Activated naive CD4-positive, alpha-beta T cell treated with anti-CD3 and anti-CD28 coated beads, Interleukin-2, amount 10 ng/mL, durations not matched to agents 7 days and 5 days (primary cell): ENCODE measurements at places on chromosomes 2 and 18.
A peak's percentile ranks its signal among the peaks of the same experiment; 100 is the strongest.

GRCh38 chr18:57441071-57441794, 6.1 kb downstream of the ONECUT2 start:
- no peak for DNase-seq

GRCh38 chr2:27545348-27546141, 37.3 kb upstream of the ZNF512 start:
- DNase-seq, result no peak

GRCh38 chr2:15560140-15560987, 770 bp downstream of the NBAS start:
- peak; percentile 39 for DNase-seq

- no peak for DNase-seq
These were observed 315.4 kb downstream of the SMAD2 start for GRCh38 chr18:47615043-47615442.

- DNase-seq, result no peak
These were observed 71.3 kb downstream of the TMEM18 start for GRCh38 chr2:605674-606608.

DNA sequence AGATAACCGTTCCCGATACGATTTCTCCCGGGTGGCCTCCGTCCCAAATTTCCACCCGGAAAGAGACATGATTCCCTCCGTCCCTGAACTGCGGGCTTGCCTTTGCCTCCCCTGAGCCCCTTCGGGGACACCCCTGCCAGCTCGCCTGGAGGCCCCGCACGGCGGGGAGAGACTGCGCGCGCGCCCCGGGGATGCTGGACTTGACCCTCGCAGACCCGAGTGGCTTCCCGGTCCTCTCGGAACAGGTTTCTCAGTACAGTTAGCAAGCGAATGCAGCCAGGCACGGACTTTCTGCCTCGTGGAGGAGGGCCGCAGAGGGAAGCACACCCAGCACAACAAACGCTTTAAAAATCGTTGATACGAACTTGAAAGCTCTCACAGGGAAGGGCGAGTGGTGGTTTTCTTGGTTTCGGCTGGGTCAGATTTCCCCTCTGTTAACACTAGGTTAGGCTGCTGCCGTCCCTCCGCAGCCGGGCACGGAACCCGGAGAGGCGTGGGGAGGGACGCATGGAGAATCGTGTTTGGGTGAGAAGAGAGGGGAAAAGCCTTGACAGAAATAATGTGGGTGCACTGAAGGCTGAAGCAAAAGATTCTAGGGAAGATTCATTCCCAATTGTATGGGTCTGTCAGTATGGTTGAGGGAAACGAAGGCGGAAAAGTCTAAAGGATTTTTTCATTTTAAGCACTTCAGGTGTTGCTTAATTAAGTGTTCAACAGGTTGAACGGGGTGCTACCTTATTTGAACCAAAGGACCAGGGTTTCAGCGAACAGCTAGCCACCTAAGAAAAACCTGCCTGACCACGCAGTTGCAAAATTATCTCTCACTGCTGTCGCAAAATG, 916 bp downstream of the TNFRSF11A start:
- peak; percentile 53 for DNase-seq

GRCh38 chr2:165843351-165843750, 49.3 kb upstream of the GALNT3 start:
- DNase-seq, result no peak

GRCh38 chr2:220684099-220684498, 888.0 kb downstream of the EPHA4 start:
- no peak for DNase-seq

GRCh38 chr2:85750587-85751575, 2.9 kb upstream of the ATOH8 start:
- peak; percentile 78 for DNase-seq

GRCh38 chr2:47260971-47261370, 105.9 kb upstream of the STPG4 start:
- no peak for DNase-seq

DNA sequence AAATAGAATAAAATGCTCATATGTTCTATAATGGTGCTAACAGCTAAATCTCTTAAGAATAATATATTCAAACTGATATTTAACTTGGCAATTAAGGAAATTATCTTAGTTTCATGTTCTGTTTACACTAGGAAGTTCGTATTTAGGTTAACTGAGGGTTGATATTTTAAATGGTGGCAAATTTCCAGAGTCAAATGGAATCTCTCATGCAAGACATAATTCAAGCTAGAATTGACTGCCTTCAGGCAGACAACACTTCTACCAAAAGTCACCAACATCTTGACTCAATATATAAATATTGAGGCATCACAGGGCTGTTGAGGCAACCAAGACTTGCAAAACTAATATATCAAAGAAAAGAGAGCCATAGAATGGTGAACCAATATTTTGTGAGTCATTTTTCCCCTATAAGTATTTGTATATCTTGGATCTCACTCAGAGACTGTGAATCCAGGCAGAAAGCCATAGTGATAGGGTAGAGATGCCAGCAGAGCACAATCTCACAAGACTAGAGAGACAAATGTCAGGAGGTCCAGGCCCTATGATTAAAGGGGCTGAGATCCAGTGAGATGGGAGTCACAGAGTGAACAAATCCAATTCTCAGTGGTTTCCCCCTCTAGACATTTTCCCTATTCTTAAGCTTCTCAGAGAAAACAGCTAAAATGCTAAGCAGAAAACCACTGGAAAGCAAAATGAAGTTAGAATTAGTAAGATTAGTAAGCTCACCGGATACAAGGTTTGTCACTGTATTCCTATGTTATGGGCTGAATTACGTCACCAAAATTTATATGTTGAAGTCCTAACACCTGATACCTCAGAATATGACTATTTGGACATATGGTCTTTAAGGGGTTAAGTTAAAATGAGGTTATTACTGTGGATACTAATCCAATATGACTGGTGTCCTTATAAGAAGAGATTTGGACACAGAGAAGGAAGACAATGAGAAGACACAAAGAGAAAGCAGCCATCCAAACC, 358.2 kb upstream of the UBE2E3 start:
- no peak for DNase-seq

DNA sequence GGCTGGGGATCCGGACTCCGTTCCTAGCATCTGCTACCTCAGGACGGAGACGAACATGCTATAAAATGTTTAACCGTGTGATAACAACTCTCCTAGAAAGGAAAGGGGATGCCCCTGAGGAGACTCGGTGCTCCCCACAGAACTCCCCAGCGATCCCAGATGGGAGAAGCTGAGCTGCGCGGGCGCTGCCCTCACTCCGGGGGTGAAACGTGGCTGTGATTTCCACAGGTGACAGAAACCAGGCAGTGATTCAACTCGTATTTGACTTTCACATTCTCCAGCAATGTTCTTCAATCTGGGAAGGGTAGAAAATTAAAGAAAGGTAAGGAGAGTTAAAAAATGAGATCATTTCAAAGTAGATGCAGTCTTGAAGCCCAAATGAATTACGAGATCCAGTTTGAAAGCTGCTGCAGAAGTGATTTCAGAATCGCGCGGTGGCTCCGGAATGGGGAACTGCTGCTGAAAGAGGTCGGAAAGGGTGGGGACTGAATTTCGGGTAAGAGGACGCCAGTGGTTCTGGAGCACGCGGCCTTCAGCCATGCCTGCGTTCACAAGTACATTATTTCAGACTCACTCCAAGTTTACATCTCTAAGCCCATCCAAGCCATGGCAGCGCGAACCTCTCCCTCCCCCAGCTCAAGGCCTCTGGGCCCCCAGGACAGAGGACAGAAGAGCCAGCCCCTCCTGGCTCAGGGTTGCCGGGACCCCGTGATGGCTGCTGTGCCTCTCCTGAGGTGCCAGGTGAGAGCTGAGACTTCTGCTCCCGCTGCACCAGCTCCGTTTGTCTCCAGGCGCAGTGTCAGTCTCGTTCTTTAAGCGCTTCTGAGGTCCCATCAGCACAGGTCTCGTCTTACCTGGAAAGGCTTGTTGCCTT, 39.5 kb downstream of the ADNP2 start:
- no peak for DNase-seq

DNA sequence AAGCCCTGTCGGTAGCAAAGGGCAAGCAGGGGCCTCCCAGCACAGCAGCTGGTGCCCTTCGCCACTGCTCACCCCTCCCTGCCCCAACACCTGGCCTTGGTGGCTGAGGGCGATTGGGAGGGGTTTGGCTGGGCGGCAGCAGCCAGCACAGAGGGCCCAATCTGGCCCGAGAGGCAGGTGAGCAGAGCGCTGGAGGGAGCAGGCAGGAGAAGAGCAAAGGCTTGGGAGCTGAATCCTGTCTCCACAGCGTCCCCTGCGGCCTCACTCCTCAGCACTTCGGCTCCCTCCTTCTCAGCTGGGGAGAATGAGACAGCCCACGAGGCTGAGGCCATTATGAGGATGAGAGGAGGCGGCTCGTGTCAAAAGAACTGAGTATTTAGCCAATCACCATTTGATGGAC, 74.9 kb upstream of the TAF1B start:
- no peak for DNase-seq

- no peak for DNase-seq
These were observed 35.4 kb downstream of the ANKRD29 start for GRCh38 chr18:23627321-23627720.

DNA sequence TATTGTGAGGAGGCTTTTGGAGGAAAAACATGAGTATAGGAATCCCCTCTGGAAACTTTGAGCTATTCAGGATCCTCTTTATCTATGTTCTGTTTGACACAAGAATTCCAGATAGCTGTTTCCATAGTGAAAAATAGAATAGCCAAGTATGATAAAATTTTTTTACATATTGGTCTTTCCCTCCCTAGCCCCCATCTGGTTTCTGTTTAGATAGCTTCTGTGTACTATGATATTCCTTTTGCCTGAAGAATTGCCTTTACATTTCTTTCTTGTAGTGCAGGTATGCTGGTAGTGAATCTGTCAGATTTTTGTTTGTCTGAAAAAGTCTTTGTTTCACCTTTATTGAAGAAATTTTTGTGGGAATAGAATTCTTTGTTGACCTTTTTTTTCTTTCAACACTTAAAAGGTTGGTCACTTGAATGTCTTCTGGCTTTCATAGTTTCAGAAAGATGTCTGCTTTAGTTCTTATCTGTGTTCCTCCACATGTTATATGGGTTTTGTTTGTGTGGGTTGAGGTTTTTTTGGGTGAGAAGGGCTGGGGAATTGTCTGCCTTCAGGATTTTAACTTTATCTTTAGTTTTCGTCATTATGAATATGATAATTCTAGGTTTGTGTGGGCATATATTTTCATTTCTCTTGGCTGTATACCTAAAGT, 29.9 kb upstream of the FBLN7 start:
- no peak for DNase-seq

DNA sequence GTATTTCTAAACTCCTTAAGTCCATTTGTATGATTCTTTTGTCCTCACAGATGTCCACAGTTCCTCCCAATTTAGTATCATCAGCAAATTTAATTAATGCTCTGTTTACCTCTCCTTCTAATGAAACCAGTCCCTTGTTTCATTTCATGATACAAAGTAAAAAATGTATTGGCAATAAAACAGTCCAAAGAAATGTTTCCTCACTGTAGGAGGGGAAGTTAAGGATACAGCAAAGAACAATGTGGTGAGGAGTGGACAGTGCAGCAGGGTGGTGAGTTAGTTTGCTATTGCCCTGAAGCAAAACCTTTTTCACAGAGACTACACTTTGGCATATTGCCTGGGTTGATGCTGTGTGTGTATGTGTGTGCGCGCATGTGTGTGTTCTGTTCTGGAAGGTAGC, 401.5 kb downstream of the ARHGAP15 start:
- DNase-seq, result no peak

DNA sequence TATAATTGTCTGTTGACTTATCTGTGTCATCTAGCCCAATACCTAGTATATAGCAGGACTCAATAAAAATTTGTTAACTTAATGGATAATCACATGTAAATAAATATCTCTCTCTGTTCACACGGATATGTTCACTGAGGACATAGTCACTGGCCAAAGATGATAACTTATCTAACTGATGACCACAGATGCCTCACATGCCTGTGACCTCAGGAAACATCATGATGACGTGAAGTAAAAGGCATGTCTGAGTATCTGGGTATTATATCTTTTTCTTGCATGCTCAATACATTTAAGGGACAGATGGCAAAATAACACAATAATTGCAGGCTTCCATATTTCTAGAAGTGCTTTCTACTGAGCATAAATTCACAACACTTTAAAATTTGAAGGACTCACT, 41.4 kb upstream of the PARD3B start:
- no peak for DNase-seq

DNA sequence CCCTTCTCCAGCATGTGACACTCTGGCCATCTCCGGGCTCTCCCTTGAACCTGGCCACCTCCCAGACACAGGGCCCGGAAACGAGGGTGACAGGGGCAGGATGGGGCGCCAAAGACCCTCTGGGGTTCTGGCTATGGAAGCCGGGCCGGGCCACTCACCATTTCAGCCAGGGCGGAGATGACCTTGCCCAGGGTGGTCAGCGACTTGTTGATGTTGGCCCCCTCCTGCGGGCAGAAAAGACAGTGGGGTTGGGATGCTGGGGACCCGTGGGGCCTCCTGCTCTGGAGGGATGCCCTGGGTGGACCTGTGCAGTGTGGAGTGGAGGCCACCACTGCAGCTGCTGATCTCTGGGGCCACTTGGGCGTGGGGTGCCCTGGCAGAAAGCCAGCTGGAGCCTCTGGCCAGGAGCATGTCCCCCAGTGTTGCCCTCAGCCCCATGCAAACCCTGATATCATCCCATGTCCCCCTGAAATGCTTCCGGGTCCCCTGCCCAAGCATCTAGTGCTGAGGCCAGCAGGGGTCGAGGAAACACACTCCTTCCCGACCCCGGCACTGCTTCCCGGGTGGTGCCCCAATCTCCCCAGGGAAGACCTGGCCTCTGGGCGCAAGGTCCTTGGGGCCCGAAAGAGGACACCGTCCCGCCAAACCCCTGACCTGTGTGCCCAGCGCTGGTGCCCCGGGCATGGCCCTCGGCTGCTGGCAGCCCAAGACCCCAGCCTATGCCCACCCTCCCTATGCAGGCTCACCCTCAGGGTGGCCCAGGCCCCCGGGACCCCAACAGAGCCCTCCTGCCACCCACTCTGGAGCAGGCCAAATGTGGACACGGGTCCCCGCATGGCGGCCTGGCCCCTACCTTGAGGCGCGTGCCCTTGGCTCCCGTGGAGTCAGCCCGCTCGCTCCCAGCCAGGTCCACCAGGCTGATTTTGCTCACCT, 36.9 kb downstream of the KIF1A start:
- DNase-seq, result no peak

- DNase-seq, result no peak
These were observed 221.5 kb downstream of the TFCP2L1 start for GRCh38 chr2:121063471-121063870.

GRCh38 chr18:50616484-50617048, 56.7 kb downstream of the MAPK4 start:
- DNase-seq, result no peak

- DNase-seq, result no peak
These were observed 54.7 kb downstream of the BCL2 start for GRCh38 chr18:63264871-63265270.
